ENCODE measurements at places on chromosomes 4 and X.

DNA sequence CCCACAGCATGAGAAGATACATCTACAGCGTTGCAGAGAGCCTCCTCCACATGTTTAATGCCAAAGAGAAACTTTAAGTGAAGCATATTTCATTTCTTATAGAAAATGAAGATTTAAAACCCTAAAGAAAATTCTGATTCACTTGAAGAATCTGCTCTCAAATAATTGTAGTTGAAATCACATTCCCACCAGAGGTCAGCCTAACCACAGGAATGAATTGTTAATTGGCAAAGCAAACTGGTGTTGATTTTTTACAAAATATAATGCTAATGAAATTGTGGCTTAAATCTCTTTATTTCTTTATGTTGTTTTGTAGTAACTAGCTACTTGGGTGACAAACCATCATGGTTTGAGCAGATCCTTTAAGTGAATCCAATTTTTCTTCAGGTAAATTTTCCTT lies 31.1 kb upstream of the WDR17 start:
- no peak for DNase-seq

- no peak for DNase-seq
These were observed 4.9 kb upstream of the TMEM33 start for GRCh38 chr4:41930139-41930831.

DNA sequence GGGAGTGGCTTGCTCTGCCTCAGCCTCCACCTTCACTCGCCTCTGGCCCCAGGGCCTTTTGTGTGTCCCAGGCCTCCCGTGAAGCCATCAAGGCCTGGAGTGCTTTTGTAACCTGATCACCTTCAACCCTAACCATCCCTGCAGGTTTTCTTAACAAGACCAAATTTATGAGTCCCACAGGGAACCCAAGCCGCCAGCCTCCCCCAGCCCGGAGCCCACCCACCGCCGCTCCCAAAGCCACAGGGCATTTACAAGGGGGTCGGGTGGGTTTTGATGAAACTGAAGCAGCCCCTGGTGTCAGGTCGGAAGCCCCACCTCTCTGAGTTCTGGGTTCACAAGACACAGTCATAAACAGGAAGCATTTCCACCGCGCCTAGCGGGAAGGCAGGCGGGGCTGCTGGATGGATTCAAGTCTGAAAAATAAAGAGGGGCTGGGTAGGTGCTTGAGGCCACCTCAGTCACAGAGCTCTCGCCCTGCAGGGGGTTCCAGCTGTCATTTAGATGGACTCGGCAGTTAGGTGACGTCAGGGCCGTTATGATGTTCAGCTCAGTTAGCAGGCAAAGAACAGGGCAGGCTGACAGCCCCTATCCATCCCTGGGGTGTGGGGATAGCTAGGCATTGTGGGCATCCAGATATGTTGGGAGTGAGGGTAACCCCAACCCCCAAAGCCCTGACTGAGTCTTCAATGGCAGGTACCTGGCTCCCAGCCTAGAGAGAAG lies 128.5 kb downstream of the BCOR start:
- no peak for DNase-seq

- DNase-seq, result no peak
These were observed 50.2 kb upstream of the CXCL8 start for GRCh38 chr4:73690051-73690738.

- DNase-seq, result no peak
These were observed 75.9 kb downstream of the LIMCH1 start for GRCh38 chr4:41613821-41614220.

GRCh38 chrX:44914532-44915198 lies 41.7 kb downstream of the KDM6A start:
- DNase-seq, result no peak

DNA sequence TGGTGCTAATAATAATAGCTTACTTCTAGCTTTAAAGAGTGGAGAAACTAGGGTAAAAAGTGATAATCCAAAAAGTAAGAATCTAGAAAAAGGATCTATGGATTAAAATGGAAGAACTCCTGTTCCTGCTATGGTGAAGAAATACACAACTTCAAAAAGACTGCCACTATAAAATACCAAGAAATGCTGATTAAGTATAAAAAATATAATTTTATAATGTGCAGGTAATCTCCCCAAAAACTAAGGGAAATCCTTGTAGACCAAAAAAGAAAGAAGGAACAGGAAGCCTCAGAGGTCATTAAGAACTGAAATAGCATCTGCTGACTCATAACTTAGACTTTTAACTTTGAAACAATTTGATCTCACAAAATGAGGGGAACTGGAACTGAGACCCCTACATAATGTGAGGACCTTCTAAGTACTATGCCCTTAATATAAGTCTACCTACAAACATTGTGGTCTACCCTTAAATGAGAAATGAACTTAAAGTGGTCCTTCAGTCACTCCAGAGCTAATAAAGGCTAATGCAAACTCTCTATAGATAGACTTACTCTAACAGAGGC lies 50.6 kb upstream of the SRPX start:
- no peak for DNase-seq

DNA sequence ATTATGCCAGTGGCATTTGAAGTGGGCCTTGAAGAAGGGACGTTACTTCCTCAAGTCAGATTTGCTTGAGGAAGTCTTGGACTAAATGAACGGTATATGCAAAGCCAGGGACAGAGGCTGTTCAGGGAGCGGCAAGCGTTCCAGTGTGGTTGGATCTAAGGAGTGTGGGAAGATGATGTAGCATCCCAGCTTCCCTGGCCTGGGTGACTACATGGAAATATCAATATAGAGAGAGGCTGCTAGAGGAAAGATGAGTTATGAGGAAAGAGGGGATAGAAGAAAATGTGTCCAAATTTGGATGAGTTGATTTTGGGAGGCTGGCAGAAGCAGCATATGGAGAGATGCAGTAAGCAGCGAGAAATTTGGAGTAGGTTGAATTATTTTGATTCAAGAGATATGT lies 432.5 kb upstream of the TENM3 start:
- DNase-seq, result no peak

GRCh38 chr4:165418073-165418472 lies 39.3 kb downstream of the CPE start:
- no peak for DNase-seq

DNA sequence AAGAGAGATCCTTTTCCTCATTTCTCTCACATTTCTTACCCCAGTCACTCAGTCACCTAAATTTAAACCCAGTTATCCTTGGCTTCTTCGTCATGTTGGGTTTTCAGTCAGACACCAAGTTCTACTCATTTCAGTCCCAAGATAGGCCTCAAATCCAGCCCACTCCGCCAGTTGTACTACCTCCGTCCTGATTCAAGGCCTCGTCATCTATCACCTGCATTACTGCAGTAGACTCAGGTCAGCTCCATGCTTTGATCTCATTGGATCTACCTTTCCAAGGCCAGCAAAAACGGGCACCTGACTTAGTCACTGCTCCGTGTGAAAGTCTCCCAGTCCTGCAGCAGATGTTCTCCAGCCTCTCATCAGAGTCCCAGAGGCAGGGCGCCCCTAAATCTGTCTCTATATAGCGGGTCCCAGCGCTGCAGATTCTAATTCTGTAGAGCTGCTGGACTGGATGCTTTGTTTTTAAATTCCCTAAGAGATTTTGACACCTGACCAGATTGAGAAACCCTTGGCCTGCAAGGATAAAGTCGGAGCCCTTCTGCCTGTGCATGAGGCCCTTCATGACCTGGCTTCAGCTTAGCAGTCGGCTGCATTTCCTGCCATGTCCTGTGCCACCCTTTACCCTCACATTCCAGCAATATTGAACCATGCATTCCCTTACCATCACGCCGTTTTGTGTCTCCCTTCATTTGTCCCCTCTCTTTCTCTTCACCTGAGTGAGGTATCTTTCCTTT lies 53.7 kb downstream of the ZFX start:
- no peak for DNase-seq

GRCh38 chrX:3440981-3441380 lies 94.5 kb upstream of the MXRA5 start:
- no peak for DNase-seq

- no peak for DNase-seq
These were observed 23.0 kb downstream of the GABRA3 start for GRCh38 chrX:152428120-152428519.

Measured in stimulated activated CD4-positive, alpha-beta T cell treated with anti-CD3 and anti-CD28 coated beads, TNF-alpha, amount 100 ng/mL, for 4 hours (primary cell).